Endodermal cell (in vitro differentiated cells): ENCODE measurements at places on chromosomes 5 and 9. TPM values are rescaled to one million over a fixed set of nuclear protein-coding genes. Genes with fewer than 3 reads are reported as not detected.
A peak's percentile ranks its signal among the peaks of the same experiment; 100 is the strongest.

DNA sequence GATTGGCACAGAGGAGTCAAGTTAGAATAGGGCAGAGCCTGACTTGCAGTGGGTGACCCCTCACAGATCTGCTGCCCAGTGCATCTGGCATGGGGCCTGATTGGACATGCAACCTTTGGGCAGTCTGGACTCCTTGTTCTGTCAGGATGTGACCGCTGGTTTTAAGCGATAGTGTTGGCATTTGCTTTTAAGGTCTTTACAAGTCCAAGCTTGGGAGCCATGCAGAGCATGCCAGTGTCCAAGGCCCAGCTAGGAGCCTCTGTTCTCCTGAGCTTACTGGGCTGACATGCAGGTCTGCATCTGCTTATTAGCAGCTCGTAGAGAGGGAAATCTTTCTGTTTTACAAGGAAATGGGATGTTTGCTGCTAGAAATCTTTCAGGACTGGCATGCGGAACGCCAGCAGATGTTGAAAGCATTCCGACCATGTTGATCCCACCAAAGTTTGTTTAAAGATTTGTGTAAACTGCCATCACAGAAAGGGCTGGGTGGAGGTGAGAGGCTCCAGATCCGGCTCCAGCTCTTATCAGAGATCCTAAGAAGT, 27.5 kb downstream of the GADD45G start:
- no peak overlapping the region for H3K4me3 ChIP-seq
- no peak overlapping the region for H3K27ac ChIP-seq
- no peak for DNase-seq
- no peaks in the 10 kb centered on the region for H3K27me3 ChIP-seq
- H3K4me1 ChIP-seq: peaks cover 20% of the 10 kb centered on the region

DAB2IP gene
- 28.7 to 70.7 TPM (median 66.7 TPM) in 3 replicates for total RNA-seq

- no peak overlapping the region for H3K4me3 ChIP-seq
Observed at GRCh38 chr5:41457094-41457493, 53.3 kb downstream of the PLCXD3 start.

DNA sequence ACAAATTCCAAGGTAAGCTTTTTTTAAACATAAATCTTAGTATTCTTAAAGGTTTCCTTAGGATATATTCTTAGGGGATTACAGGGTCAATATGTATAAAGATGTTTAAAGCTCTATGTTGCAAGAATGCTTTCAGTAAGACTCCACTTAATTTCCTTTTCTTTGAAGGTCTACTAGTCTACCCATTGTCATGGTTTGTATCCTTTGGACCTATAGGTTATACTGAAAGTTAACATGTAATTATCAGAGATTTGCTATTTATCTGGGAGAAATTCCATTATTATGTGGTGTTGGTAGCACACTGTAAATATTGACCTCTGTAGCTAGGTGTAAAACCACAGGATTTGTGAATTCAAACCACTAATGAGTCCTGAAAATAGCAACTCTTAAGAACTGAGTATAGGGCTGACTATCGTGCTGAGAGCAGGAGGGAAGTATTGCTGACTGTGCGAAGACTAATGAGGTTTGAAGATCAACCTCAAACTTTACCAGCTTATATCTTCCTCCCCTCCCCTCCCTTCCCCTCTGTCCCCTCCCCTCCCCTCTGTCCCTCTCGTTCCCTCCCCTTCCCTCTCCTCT, 85.6 kb downstream of the GADD45G start:
- H3K4me1 ChIP-seq: peaks cover 6% of the 10 kb centered on the region
- no peak overlapping the region for H3K27ac ChIP-seq
- H3K36me3 ChIP-seq: no peaks in the 10 kb centered on the region
- no peak overlapping the region for H3K4me3 ChIP-seq

OTP gene
- total RNA-seq: not detected in 2 replicates

SPATA31A1 gene
- not detected in 2 replicates for total RNA-seq

OR2V2 gene
- not detected in 2 replicates for total RNA-seq

HTR4 gene
- total RNA-seq: not detected in 2 replicates

DNA sequence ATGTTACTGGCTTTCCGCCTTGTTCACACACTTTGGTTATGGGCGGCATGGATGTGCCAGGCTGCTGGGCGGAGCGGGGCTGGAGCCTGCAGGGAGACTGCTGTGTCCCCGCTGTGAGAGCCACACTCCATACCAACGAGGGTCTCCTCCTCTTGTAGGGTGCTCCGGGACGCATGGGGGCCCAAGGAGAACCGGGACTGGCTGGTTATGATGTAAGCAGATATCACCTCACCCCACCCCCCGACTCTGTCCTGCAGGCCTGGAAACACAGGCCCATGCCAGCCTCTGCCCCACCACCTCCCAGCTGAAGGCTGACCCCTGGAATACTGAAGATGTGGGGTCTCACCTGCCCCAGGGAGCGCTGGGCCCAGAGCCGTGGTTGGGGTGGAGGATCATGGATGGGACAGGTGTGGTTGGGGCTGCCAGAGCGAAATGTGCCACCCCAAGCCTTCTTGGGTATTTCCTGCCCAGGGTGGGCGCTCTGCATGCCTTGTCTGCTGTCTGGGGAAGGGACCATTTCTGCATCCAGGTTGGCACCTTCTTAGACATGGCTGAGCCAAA, 39.3 kb upstream of the ORM1 start:
- H3K36me3 ChIP-seq: peaks cover 56% of the 10 kb centered on the region
- no peaks in the 10 kb centered on the region for H3K27me3 ChIP-seq
- no peak overlapping the region for H3K27ac ChIP-seq
- peak; percentile 35 for DNase-seq
- H3K4me3 ChIP-seq: no peak overlapping the region

- no peak for DNase-seq
- no peaks in the 10 kb centered on the region for H3K27me3 ChIP-seq
- H3K27ac ChIP-seq: no peak overlapping the region
- no peaks in the 10 kb centered on the region for H3K4me1 ChIP-seq
- H3K36me3 ChIP-seq: no peaks in the 10 kb centered on the region
Observed at GRCh38 chr5:81495286-81495685, 101.4 kb upstream of the ACOT12 start.

- H3K4me3 ChIP-seq: no peak overlapping the region
- no peak for DNase-seq
- no peaks in the 10 kb centered on the region for H3K36me3 ChIP-seq
- H3K27ac ChIP-seq: no peak overlapping the region
Observed at GRCh38 chr9:18890372-18890771, 142.6 kb downstream of the SAXO1 start.

OR1J4 gene
- total RNA-seq: not detected in 2 replicates

DNA sequence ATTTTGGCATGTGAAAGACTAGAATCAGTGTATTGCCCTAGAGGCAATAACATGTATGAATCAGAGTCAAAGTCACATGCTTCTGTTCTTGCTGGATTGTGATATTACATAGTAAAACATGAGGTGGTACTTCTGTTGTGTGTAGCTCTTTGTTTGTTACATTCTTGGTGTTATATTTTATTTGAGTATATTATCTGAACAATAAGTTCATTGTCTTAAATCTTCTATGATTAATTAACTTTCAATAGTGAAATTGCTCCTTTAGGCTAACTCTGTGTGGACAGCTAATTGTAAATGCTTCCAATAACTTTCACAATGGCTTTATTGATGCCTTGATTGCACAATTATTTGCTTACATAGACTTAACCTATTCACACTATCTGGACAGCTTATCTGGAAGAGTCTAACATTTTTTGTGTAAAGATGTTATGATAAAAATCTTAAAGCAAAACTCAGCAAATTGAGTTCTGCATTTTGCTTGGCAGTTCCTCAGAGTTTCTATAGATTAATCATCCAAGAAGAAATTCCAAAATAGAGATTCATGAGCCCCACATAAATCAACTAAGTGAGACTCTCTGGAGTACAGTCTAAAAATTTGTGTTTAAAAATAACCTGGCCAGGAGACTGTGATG, 239.6 kb upstream of the TUSC1 start:
- no peaks in the 10 kb centered on the region for H3K36me3 ChIP-seq
- no peak overlapping the region for H3K27ac ChIP-seq
- no peak for DNase-seq
- H3K27me3 ChIP-seq: no peaks in the 10 kb centered on the region
- H3K4me3 ChIP-seq: no peak overlapping the region

DNA sequence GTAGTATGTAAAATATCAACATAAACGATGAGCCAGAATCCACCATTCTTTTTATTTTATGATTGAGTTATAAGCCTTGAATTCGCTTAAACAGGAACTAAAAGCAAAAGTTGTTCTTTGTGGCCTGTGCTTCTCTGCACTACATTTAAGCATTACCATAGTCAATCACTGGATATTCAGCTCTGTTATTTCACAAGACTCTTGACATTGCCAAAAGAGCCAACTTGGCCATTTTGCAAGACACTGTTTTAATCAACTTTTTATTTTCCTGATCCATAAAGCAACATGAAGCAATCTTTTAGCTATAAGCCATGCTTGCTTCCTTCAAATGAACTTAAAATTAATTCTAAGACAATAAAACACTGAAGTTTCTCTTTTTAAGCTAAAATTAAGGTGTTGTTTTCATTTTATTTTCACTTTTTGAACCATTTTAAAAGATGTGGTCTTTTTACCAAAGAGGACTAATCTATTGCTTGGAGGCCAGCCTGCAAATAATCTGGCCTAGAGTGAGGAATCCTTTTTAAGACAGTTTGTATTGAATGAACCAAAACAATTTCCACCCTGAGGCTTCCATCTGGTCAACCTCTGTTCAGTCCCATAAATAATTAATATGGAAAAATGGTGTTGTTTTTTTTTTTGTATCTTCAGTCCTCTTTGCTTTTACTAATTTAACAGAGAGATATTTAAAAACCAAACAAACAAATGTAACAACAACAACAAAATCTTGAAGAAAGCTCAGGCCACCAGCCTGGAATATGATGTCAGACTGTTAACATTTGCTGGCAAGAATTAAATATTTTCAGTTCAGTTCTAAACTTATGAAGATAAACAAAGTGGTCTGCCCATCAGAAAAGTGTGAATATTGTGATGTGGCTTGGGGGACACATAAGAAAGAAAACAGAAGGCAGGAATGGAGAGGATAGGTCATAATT, 274.4 kb downstream of the MARCHF11 start:
- no peaks in the 10 kb centered on the region for H3K27me3 ChIP-seq
- no peaks in the 10 kb centered on the region for H3K36me3 ChIP-seq
- H3K4me3 ChIP-seq: no peak overlapping the region

GRCh38 chr9:133525677-133526076, 918 bp upstream of the MYMK start:
- H3K36me3 ChIP-seq: no peaks in the 10 kb centered on the region
- no peaks in the 10 kb centered on the region for H3K27me3 ChIP-seq
- peaks cover 13% of the 10 kb centered on the region for H3K4me1 ChIP-seq
- no peak overlapping the region for H3K4me3 ChIP-seq
- H3K27ac ChIP-seq: no peak overlapping the region

LCNL1 gene
- total RNA-seq: 1.3 and 1.4 TPM in 2 replicates

- H3K27ac ChIP-seq: no peak overlapping the region
- H3K36me3 ChIP-seq: no peaks in the 10 kb centered on the region
- no peaks in the 10 kb centered on the region for H3K4me1 ChIP-seq
- peaks cover 28% of the 10 kb centered on the region for H3K27me3 ChIP-seq
Observed at GRCh38 chr9:35952526-35953191, 5.3 kb downstream of the OR2S2 start.

LHX3 gene
- total RNA-seq: not detected in 2 replicates
